ENCODE measurements at places on chromosomes 11 and 22. TPM values are rescaled to one million over a fixed set of nuclear protein-coding genes. Genes with fewer than 3 reads are reported as not detected.
A peak's percentile ranks its signal among the peaks of the same experiment; 100 is the strongest.

- H3K27ac ChIP-seq: 0 out of 2 replicates have a peak overlapping the region, but pooled peaks have one; percentile 17
- no peak for DNase-seq
- H3K36me3 ChIP-seq: peaks cover 18% of the 10 kb centered on the region
- no peak overlapping the region for H3K4me3 ChIP-seq
- no peaks in the 10 kb centered on the region for H3K27me3 ChIP-seq
Measured at GRCh38 chr11:772429-773390, 4.6 kb downstream of the GATD1 start.

GRCh38 chr11:96393753-96394348 lies 4.0 kb downstream of the JRKL start:
- no peak overlapping the region for H3K27ac ChIP-seq
- no peaks in the 10 kb centered on the region for H3K36me3 ChIP-seq
- no peak overlapping the region for H3K4me3 ChIP-seq
- H3K27me3 ChIP-seq: no peaks in the 10 kb centered on the region
- H3K4me1 ChIP-seq: peaks cover 2% of the 10 kb centered on the region

DNA sequence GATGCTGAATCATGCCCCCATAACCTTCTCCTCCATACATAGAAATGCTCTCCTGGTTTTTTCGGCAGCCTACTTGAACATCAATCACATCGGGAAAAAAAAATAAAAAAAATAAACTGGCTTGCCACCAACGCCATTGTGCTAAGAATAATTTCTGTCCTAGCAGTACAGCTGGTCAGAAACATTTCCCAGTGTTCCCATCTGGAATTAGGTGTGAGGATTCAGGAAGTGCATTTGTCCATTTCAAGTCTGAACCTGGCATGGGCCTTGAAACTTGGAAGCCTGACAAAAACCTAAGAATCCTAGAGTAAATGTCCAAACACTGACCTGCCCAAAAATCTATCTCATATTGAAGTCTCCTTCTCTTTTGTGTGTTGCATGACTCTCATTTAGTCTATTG lies 16.6 kb upstream of the NAV2 start:
- H3K27me3 ChIP-seq: no peaks in the 10 kb centered on the region
- no peak overlapping the region for H3K27ac ChIP-seq
- no peaks in the 10 kb centered on the region for H3K36me3 ChIP-seq
- no peaks in the 10 kb centered on the region for H3K4me1 ChIP-seq
- DNase-seq: no peak

DNA sequence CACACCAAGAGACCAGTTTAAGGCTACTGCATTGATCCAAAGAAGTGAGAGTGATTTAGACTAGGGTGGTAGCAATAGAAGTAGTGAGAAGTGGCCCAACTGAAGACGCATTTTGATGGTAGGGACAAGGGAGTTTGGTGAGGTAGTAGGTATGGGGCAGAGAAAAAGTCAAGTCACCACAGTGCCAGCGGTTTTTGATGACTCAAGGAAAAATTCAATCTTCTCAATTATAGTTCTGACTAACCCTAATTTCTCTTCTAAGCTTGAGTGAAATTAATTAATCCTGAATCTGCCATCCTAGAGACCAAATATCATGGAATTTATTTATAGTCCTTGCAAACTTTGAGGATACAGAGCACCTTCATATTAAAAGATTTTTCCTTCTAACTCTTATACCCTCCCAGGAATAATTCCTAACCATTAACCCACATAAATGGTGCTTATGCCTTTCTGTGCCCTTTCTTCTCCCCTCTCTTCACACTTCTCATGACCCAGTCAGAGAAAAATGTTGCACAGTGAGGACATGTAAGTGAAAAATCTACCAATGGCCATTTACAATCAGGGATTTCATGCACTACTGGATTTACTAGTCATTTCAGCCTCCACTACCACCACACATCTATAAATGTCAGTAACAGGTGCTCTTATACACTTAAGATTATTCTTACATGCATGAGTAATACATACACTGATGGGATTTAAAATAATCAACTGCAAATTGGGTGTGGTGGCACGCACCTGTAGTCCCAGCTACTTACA lies 45.9 kb upstream of the ARHGAP32 start:
- H3K4me1 ChIP-seq: no peaks in the 10 kb centered on the region
- no peak for DNase-seq
- no peaks in the 10 kb centered on the region for H3K36me3 ChIP-seq
- no peaks in the 10 kb centered on the region for H3K27me3 ChIP-seq

DNA sequence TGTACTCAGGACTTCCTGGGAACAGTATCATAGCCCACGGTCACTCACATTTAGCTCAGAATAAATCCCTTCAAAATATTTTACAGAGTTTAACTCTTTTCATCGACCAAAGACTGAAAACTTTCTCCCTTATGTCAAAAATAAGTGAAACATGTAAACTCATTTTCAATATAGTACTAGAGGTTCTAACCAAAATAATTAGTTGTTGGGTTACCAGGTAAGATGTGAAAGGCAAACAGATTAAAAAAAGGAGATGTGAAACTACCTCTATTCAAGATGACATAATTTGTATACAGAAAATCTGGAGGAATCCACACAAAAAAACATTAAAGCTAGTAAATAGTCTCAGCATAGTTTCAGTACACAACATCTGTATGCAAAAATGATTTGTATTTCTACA lies 20.3 kb downstream of the XKR3 start:
- H3K4me1 ChIP-seq: peaks cover 3% of the 10 kb centered on the region
- H3K36me3 ChIP-seq: no peaks in the 10 kb centered on the region
- H3K27ac ChIP-seq: no peak overlapping the region
- no peak for DNase-seq
- H3K4me3 ChIP-seq: no peak overlapping the region
- no peaks in the 10 kb centered on the region for H3K27me3 ChIP-seq

DNA sequence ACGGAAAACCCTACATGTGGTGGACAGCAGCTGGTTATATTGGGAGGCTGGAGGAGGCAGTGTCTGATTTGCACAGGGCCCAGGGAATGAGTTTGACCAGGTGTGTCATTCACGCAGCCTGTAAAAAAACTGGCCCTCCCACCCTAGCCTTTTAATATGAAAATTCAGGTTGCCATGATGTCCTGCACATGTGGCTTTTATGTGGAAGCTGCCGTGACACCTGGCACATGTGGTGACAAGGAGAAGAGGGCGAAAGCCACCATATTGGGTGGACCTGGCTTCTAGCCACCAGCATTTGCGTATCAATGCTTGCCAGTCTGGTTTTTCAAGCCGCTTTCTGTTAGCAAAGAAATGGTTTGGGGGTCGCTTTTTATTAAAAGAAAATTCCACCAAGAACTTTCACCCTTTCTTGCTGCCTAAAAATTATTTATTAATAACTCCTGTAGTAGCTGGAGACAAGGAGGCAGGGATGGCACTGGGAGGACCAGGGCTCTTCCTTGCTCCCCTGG lies 43.4 kb downstream of the ZNF280B start:
- no peak for DNase-seq
- no peak overlapping the region for H3K4me3 ChIP-seq
- no peaks in the 10 kb centered on the region for H3K36me3 ChIP-seq

DNA sequence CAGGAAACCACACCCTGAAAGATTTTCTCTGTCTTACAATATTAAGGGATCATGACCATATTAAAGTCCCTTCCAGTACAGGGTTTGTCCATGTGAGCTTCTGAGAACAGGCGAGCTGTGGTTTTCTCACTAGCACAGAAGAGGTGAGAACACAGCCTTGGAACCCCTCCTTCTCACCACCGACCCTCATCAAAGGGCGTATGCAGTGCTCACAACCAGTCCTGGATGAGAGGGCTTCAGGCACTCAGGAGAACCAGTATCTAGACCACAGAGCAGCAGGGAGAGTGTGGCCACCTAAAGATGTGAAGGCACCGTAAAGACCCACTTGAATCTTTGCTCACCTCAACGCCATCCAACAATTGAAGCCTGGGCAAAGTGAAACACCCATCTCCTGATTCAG lies 397.0 kb downstream of the ETS1 start:
- no peak overlapping the region for H3K4me3 ChIP-seq
- no peaks in the 10 kb centered on the region for H3K27me3 ChIP-seq
- H3K27ac ChIP-seq: no peak overlapping the region
- no peaks in the 10 kb centered on the region for H3K4me1 ChIP-seq
- H3K36me3 ChIP-seq: no peaks in the 10 kb centered on the region

- no peaks in the 10 kb centered on the region for H3K27me3 ChIP-seq
- H3K4me3 ChIP-seq: no peak overlapping the region
- DNase-seq: no peak
- no peak overlapping the region for H3K27ac ChIP-seq
Measured at GRCh38 chr11:48025984-48026340, 45.6 kb downstream of the PTPRJ start.

GRCh38 chr22:17305076-17305475 lies 64.2 kb upstream of the CECR2 start:
- no peak overlapping the region for H3K4me3 ChIP-seq
- peaks cover 5% of the 10 kb centered on the region for H3K4me1 ChIP-seq
- H3K27me3 ChIP-seq: no peaks in the 10 kb centered on the region
- no peak for DNase-seq
- H3K36me3 ChIP-seq: no peaks in the 10 kb centered on the region
- H3K27ac ChIP-seq: no peak overlapping the region

- DNase-seq: no peak
- H3K27ac ChIP-seq: no peak overlapping the region
- H3K4me1 ChIP-seq: no peaks in the 10 kb centered on the region
- H3K27me3 ChIP-seq: peaks cover 6% of the 10 kb centered on the region
- no peak overlapping the region for H3K4me3 ChIP-seq
Measured at GRCh38 chr22:35498026-35498800, 42.4 kb upstream of the RASD2 start.

DNA sequence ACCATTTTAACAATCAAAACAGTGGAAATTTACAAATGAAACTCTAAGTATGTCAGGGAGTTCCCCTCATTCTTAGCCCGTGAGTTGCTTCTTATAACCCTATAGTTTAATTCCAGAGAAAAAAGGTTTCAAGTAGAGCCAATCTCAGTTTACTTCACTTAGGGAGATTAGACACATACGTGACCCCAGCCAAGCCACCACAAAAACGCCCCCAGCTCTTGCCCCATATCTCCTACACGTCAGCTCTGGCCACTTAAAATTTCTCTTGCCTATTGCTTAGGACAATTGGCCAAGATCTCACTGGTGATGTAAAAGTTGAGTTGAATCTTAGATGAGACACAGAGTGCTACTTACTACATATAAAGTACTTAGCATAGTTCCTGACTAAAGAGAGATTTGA lies 166.4 kb downstream of the ETS1 start:
- H3K4me1 ChIP-seq: no peaks in the 10 kb centered on the region
- no peaks in the 10 kb centered on the region for H3K27me3 ChIP-seq
- no peak for DNase-seq
- H3K36me3 ChIP-seq: no peaks in the 10 kb centered on the region
- no peak overlapping the region for H3K4me3 ChIP-seq

DNA sequence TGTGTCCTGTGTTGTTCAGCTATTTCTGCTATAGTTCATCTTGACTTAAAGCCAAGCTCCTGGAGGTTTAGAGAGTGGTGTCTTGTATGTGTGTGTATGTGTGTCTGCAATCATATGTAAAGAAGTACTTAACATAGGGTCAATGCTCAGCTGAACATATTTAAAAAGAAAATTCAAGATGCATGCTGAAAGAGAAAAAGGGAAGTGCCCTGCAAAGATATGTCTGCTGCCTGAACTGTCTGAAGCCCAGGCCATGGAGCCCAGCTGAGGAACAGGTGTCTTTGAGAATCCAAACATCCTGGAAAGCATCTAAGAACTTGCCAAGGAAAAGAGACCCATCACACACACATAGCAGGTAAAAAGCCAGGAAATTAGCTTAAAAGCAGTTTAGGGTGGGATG lies 6.6 kb downstream of the TCN1 start:
- no peak overlapping the region for H3K27ac ChIP-seq
- DNase-seq: no peak
- H3K36me3 ChIP-seq: no peaks in the 10 kb centered on the region
- no peak overlapping the region for H3K4me3 ChIP-seq
- H3K27me3 ChIP-seq: no peaks in the 10 kb centered on the region

DNA sequence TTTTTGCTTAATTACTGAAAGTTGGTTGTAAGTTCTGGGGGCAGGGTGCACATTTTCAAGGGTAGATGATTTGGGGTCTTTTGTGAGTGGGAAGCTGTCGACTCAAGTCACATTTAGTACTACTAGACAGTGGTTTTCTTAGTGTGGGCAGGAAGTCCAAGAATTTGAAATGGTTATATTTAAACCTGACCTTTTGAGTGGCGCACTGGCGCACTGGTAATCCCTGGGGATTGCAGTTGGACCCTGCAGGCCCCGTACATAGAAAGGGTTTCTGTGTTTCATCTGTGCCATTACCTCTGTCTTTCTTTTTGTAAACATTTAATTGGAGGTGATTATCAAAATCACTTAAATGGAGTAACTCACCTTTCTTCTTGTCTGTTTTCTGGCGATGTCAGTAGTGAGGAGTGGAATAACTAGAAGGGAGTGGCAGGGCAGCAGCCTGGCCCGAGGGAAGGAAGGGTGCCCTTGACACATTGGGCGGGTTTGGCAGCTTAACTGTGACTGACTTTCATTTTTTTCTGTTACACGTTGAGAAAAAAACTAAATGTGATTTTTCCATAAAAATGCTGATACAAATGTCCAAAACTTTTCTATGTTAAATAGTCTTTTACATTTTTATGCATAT lies 101.8 kb upstream of the GAL start:
- no peak for DNase-seq
- H3K27me3 ChIP-seq: no peaks in the 10 kb centered on the region
- H3K36me3 ChIP-seq: peaks cover 47% of the 10 kb centered on the region
- no peak overlapping the region for H3K4me3 ChIP-seq
- no peak overlapping the region for H3K27ac ChIP-seq

DNA sequence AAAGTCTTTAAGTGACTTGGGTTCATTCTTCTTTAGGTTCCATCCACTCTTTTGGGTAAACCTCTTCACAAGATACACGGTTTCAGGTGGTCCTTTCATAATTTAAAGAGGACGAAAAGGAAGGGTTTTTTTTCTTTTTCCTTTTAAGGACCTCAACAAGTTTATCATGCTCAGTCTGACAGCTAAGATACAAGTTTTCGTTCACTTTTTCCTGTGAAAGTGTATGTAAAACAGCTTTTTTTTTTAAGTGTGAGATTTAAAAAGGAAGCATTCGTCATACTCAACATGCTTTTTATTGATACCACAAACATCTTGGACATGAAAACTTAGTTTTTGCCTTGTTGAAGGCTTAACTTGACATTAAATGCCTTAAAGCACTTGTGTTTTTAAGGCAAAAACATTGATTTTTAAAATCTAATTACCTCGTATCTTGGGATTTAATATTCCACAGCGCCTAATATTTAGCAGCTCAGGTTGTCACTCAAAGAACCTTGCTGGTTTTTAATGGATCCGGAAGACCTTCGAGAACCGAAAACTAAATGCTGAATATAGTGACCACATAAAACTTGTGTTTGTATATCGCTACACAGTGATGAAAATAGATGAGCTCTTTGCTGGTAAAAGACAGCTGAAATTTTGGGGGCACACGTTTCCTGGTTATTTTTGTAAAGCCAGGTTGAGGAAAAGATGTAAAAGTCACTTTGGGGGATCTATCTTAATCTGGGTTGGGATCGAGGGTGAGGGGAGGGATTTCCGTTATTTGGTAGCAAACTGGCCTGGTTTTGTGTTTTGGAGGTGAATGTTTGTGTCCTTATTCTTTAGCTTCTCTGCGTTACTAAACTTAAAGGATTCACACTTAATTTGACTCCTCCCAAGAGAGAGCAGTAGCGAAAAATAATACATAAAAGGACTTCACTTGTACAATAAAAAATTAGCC lies 2.3 kb downstream of the PCF11 start:
- H3K27me3 ChIP-seq: no peaks in the 10 kb centered on the region
- H3K27ac ChIP-seq: no peak overlapping the region
- peaks cover 7% of the 10 kb centered on the region for H3K4me1 ChIP-seq
- DNase-seq: no peak
- H3K36me3 ChIP-seq: no peaks in the 10 kb centered on the region

OLFML1 gene
- total RNA-seq: 0.24 TPM

NPTXR gene
- 5.8 TPM for total RNA-seq

SPDYC gene
- total RNA-seq: not detected

OR5P2 gene
- not detected for total RNA-seq

HSPB2 gene
- total RNA-seq: 1.0 TPM

SSRP1 gene
- 261 TPM for total RNA-seq

All from H1 (cell line).